Bone marrow (tissue), 2 donors: ENCODE measurements at places on chromosomes 1 and 21.

DNA sequence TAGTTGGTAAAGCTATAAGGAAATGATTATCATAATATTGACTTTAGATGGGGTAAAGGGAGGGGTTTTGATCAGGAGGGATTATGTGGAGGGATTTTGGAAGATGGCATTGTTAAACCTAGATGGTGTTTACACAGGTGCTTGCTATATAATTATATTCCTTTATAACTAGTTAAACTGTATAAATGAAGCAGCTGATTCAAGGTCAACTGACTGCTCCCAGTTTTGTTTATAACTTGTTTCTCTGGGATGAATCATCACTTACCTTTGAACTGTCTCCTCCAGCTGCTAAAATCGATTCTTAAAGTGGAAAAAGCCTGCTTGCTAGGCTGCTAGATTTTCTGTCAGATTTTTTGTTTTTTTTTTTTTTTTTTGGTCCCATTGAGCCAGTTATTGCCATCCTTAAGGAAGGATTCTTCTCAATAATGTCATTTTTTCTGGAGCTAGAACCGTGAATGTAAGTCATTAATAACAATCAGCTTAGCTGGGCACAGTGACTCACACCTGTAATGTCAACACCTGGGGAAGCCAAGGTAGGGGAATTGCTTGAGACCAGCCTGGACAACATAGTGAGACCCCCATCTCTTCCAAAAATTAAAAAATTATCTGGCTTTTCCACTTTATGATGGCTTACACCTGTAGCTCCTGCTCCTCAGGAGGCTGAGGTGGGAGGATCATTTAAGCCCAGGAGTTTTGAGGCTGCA, 153.2 kb downstream of the PIK3R3 start:
- no peak for DNase-seq

GRCh38 chr1:32411261-32411660, 17.0 kb upstream of the BSDC1 start:
- DNase-seq = no peak

- DNase-seq = no peak
Measured at GRCh38 chr1:30101487-30102227, 621.7 kb downstream of the MATN1 start.

GRCh38 chr1:80218112-80218511, 1211.6 kb upstream of the ADGRL4 start:
- no peak for DNase-seq

GRCh38 chr1:202989879-202990278, 17.3 kb upstream of the TMEM183A start:
- no peak for DNase-seq

DNA sequence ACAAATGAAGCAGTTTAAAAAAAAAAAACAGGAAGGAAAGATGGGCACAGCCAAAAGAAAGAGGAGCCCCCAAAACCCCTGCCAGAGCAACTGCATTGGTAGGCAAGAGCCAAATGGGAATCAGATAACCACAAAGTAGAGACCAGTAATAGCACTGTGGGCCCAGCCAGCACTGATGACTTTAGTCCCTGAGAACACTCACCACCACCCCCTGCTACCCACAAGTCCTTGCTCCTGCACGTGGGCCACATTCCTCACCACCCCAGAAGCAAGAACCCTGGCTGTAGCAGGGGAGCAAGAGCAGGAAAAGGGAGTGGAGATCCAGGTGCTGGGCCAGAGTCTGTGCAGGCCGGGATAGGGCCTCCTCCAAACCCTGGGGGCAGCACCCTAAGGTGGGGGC, 86.1 kb downstream of the RRAGC start:
- DNase-seq = no peak

GRCh38 chr1:208047975-208048374, 137.1 kb upstream of the CD34 start:
- DNase-seq = no peak

GRCh38 chr1:177977141-177977540, 7.3 kb upstream of the SEC16B start:
- no peak for DNase-seq

DNA sequence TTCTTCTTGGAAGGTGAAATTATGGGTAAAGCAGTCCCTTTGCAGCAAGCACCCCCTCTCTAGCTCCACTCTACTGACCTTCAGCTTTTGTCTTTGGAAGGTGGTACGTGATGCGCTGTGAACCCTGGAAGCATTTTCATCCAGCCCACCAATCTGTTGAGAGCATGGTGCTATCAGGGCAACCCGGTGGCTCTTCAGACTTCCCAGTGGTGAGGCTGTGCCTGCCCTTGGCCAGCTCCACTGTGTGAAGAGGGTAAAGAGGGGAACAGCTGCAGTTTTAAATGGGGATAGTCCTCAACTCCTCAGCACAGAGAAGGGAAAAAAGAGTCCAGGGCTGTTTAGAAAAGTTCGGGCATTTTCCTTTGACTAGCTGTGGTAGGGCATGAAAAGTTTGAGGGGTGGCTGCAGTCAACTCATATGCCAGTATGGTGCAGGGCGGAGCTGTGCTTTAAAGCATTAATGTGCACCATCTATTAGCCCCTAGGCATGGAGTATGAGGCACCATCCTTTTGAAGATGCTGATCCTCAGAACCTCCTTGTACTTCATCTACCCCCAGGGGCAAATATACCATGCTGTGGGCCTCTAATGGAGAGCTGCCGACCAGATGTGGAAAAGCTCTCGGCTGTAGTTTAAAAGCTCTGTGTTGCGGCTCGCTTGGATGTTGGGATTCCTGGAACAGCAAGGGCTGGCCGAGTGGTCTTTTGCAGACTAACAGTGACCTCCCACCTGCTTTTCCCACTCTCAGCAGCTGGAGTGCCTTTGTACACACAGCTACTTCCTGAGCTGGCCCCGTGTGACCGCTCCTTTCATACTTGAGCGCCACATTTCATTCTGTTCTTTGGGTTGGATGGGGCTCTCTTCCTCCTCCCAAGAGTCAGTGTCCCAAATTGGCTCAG, 123.0 kb downstream of the PEX14 start:
- DNase-seq = no peak

DNA sequence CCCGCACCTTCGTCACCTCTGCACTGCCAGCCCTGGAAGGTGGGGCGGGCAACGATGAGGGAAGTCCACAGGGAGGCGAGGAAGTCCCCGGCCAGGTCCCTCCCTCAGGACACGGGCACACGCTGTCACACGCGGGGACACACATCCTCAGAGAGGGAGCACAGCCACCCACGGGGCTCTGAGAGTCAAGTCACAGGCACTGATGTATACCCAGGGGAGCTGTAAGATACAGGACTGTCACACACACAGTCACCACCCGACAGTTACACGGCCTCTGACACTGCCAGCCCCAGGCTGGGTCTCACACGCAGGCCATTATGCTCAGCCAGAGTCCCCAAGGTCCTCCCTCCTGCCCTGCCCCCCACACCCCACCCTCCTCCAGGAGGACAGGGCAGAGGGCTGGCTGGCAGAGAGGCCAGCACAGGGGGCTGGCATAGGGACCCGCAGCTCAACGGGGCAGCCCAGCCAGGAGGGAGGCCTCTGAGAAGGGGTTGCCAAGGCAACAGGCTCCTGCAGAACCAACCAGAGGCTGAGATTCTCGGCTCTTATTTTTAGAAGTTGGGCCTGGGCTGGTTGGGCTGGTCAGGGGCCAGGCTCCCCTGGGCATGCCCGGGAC, 17.7 kb upstream of the ADGRB2 start:
- DNase-seq = no peak

GRCh38 chr1:13703128-13703513, 3.1 kb downstream of the PRDM2 start:
- no peak for DNase-seq

GRCh38 chr1:60832367-60832766, 250.0 kb upstream of the NFIA start:
- DNase-seq = no peak
